ENCODE measurements at places on chromosomes 11 and 22. TPM values are rescaled to one million over a fixed set of nuclear protein-coding genes. Genes with fewer than 3 reads are reported as not detected.

The MMP12 gene
- total RNA-seq, result not detected

The MYRF gene
- total RNA-seq, result 14.8 TPM

The TTC9C gene
- 29.5 TPM for total RNA-seq

The CRYBA4 gene
- total RNA-seq, result not detected

The DUSP8 gene
- total RNA-seq, result 1.7 TPM

The PLAAT4 gene
- total RNA-seq, result 1.5 TPM

The OR5P2 gene
- not detected for total RNA-seq

The DKK3 gene
- total RNA-seq, result 13.5 TPM

The OSM gene
- not detected for total RNA-seq
